ENCODE measurements at places on chromosomes 13 and 19.

DNA sequence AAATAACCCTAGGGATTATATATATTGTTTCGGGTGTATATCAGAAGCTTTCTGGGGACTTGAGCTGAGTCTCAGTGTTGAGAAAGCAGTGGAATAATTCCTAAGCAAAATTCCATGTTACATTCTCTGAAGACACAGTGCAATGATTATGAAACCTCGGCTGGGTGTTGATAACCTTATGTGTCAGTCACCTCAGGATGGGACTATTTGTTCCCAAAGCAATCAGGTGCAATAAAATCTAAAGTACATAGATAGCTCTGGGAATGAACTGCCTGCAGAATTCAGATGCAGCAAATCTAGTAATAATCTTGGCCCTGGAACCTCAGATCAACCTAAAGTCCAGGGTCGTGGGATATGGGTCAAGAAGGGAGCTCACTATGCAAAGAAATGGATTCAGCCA, 53.0 kb downstream of the EDNRB start:
- DNase-seq = no peak

GRCh38 chr13:33728271-33729037, 89.5 kb upstream of the RFC3 start:
- no peak for DNase-seq

GRCh38 chr13:30429721-30430694, 7.7 kb downstream of the UBE2L5 start:
- peak; percentile 31 for DNase-seq

DNA sequence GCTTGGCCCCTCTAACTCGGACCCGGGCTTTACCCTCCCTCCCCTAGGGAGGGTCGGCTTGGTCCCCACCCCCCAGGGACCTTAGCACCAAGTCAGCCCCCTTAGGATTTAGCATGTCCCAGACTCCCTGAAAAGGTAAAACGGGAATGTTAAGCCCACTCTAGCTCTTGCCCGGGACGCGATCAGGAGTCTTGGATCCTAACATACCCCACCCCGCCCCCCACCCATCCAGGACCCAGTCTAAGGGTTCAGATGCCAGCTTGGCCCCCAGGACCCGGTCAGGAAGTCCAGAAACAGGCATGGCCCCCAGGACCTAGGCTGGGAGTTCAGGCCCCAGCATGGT, 437 bp downstream of the EPOR start:
- no peak for DNase-seq

GRCh38 chr13:51590231-51590970, 6.1 kb downstream of the WDFY2 start:
- DNase-seq = no peak

DNA sequence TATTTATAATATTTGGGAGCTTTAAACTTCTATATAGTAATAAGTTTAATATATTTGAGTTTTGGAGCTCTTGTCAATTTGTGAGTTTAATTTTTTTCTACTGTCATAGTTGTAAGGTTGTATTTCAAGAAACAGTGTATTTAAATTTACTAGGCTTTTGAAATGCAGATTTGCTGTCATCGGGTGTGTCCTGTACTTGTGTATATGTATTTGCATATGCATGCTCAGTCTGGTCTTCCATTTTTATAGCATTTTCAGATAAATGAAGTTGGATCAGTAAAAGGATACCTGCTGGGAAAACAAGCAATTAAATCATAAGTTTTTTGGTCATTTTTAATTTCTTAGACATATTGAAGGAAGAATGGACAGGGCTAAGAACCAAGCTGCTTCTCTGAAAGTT, 33.1 kb downstream of the SLAIN1 start:
- DNase-seq = no peak

DNA sequence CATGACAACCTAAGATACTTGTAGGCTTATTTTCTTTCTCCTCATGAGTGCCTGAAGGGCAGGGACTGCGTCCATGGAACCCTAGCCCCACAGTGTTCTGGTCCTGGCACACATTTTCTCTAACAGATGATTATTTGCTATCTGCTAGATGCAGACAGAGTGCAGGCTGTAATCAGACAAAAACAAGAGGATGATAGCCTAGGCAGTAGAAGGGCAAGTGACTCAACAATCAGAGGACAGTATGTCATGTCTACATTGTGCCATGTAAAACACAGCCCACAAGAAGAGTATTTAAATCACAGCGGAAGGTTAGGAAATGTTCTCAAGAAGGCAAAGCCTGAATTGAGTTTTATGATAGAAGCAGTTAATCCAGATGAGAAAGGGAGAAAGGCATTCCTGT, 29.3 kb downstream of the MIPEP start:
- DNase-seq = no peak

DNA sequence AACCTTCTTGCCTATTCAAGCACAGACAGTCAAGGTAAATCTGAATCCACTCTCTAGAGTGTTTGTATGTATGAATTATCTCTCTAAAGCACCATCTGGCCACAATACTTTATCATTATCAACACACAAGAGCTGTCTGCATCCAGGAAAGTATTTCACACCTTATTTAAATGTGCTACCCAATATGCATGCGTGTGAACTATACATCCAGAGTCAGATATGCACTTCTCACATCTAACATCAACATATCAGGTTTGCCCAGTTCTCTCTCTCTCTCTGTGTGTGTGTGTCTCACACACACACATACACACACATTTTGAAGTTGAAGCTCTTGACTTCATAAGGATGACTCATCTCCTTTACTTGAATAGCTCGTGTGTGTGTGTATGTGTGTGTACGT, 697.5 kb upstream of the PCDH20 start:
- no peak for DNase-seq

DNA sequence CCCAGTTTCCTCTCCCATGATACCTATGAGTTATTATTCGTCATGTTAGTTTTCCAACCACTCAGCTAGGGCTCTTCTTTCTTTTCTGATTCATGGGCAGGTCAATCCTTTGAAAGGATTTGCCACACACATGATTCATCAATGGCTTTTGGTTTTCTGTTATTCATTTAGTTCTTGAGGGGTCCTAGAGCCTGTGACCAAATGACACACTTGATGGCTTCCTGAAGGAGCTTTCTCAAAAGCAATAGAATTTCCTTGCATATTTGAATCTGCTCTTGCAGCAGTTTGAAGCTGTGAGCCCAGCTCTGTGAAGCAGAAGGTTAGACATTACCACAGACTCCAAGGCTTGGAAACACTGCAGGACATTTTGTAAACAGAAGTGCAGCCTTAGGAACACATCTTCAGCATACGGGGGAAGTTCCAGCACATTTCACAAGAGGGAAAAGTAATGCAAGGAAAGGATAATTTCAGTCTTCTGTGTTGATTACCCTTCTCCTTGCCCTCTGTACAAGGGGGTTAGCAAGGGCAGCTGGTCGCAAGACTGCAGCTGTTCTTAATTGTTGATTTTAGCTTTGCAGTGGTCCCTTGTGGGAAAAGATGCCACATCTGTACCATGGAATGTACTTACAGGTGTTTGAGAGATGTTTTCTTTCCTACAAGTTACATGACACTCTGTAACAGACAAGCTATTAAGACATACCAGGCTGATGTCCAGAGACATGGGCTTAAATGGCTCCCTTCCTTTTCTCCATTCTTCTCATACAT, 338.6 kb downstream of the KCNRG start:
- DNase-seq = no peak

DNA sequence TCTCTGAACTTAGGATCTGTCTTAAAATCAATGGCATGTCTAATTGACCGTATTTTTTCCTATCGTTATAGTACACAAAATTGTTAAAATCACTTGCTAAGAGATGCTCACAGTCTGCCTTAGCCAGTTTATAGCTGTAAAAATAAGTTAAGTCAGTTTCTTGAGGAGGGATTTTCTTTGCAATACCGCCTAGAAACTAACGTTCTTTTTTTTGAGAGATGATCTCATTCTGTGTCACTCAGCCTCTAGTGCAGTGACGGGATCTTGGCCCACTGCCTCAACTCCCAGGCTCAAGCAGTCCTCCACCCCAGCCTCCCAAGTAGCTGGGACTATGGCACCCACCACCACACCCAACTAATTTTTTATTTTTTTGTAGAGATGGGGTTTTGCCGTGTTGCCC, 4.4 kb downstream of the CKAP2 start:
- no peak for DNase-seq

- no peak for DNase-seq
Observed at GRCh38 chr13:93709506-93710244, 483.1 kb downstream of the GPC6 start.

- DNase-seq = no peak
Observed at GRCh38 chr13:44373601-44374347, at the start of gene SERP2. SERP2 (plus strand) TSS chr13:44373824; CDS start chr13:44374026, 202 bp downstream.
